ENCODE measurements at places on chromosomes 2 and 18. TPM values are rescaled to one million over a fixed set of nuclear protein-coding genes. Genes with fewer than 3 reads are reported as not detected.

DNA sequence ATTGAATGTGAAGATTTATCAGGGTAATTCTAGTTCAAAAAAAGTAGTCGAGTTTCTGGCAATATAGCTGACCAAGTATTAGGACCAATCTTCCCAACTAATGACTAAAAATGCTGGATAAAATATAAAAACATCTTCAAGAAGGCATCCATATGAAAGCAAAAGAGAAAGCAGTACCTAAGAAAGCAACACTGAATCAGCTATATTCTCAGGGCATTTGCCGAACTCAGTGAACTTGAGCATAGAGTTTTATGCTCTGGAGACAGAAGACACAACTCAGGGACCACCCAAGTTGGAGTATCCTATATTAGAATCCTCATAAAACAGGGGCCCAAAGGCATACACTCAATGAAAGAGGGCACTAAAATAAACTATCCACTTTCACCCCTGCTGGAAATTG lies 103.7 kb upstream of the HNRNPA3 start:
- no peak for DNase-seq

- DNase-seq = no peak
These were observed 68.8 kb downstream of the PTPRM start for GRCh38 chr18:7635948-7636347.

- no peak for DNase-seq
These were observed 53.5 kb upstream of the SMAD2 start for GRCh38 chr18:47983946-47984345.

GRCh38 chr2:180240774-180241173 lies 233.7 kb upstream of the CWC22 start:
- peak; percentile 51 for DNase-seq

DNA sequence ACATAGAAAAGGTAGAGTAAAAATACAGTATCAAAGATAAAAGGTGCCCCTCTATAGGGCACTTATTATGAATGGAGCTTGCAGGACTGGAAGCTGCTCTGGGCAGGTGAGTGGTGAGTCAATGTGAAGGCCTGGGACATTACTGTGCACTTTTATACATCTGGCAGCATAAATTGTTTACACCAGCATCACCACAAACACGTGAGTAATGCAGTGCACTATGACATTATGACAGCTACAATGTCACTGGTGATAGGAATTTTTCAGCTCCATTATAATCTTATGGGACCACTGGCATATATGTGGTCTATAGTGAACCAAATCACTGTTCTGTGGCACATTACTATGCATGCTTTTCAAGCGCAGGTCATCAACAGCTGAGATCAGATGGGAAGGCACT lies 48.1 kb downstream of the TPGS2 start:
- no peak for DNase-seq

- DNase-seq = no peak
These were observed 118.1 kb upstream of the MAP2 start for GRCh38 chr2:209305746-209306196.

- DNase-seq = no peak
These were observed 26.9 kb upstream of the GLS start for GRCh38 chr2:190853531-190854383.

- DNase-seq = peak; percentile 38
These were observed at the start of gene CXCR4 for GRCh38 chr2:136117909-136118818. Gene CXCR4, minus strand, starts transcription at chr2:136118149. Its CDS starts 89 bp downstream, at chr2:136118060.

DNA sequence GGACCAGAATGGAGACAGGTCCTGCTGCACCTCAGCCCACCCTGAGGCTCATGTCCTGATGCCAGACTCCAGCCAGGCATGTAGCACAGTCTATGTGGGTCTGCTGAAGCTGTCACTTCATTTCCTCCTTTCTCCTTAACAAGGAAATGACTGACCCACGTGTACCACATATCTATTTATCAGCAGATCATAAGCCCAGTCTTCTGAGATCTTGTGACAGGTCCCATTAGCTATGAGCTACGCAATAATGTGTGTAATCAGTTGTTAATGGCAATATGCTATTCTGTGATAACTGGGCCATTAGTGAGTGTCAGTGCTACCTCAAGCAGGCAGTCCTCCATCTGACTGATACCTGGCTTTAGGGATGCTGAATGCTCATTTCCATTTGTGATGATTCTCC lies 615.3 kb downstream of the BCL11A start:
- DNase-seq = no peak

- no peak for DNase-seq
These were observed 179.8 kb upstream of the TRIB2 start for GRCh38 chr2:12536976-12537375.

DNA sequence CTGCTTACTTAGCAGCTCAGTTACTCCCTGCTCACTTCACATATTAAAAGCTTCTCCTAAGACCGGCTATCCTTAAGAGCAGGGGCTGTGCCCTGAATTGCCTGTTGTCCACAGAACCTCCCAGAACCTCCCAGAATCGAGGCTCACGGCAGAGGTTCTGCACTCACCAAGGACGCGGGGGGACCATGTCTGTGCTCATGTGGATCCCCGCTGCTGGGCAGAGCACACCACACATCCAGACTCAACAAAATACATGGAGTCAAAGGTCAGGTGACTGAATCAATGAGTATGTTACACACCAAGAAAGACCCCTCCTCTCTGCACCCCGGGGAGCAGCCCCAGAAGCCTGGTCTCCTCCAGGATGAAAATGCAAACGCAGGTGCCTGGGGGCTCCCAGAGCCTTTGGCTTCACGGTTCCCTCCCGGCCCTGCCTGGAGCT lies 149.0 kb downstream of the MBP start:
- DNase-seq = no peak

DNA sequence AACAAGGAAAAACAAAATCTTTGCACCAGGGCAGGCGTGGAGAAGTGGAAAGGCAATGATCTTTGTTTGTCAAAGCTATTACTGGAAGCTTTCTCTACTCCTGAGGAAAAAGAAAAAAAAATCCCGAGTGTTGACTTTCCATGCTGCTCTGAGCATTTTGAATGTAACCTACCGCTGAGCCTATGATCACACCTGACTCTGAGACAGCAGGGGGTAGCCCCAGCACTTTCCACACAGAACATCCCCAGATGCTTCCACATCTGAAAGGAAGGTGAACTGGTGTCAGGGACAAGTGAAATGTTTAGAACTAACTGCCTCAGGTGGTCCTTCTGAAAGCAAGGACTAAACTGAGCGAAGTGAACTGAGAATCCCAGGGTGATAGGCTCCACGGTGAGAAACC lies 1315.1 kb upstream of the DDX18 start:
- DNase-seq = no peak

DNA sequence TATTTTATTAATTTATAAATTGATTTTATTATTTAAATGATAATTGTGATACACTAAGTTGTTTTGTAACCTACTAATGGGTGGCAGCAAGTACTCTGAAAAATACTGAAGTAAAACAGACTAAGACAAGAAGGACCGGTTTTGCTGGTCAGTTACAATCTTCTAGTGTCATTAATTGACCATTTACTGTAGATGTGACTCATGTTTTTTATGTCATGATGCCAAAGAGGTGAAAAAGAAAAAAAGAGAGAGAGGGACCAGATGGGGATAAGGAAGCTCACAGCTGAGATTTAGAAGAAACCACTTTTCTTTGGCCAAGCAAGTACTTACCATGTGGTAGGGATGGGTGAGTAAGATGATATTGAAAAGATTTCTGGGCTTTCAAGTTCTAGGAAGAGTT lies 955.8 kb upstream of the LRRTM1 start:
- peak; percentile 17 for DNase-seq

GRCh38 chr2:161994761-161995520 lies 79.1 kb downstream of the DPP4 start:
- no peak for DNase-seq

DNA sequence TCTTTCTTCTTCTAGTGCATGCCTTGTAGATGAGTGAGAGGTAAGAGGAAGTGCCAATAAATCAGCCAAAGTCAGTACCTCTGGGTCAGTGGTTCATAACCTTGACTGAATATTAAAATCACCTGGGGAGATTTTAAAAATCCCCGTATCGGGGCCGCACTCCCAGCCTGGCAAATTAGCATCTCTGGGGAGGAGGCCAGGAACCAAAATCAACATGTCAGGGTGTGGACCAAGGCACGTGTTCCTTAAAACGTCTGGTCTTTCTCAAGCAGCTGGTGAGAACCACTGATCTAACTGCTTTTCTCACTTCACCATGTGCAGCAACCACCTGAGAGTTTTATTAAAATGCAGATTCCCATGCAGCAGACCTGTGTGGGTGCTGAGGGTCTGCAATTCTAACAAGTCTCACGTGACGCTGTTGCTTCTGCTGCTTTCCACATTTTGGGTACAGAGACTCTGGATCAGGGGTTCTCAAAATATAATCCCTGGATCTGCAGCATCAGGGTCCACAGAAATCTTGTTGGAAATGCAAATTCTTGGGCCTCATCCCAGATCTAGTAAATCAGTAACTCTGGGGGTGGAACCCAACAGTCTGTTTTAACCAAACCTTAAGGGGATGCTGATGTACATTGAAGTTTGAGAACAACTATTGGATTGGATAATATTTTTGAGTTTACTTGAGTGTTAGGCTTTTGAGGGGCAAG lies 49.5 kb downstream of the CHST9 start:
- no peak for DNase-seq

DNA sequence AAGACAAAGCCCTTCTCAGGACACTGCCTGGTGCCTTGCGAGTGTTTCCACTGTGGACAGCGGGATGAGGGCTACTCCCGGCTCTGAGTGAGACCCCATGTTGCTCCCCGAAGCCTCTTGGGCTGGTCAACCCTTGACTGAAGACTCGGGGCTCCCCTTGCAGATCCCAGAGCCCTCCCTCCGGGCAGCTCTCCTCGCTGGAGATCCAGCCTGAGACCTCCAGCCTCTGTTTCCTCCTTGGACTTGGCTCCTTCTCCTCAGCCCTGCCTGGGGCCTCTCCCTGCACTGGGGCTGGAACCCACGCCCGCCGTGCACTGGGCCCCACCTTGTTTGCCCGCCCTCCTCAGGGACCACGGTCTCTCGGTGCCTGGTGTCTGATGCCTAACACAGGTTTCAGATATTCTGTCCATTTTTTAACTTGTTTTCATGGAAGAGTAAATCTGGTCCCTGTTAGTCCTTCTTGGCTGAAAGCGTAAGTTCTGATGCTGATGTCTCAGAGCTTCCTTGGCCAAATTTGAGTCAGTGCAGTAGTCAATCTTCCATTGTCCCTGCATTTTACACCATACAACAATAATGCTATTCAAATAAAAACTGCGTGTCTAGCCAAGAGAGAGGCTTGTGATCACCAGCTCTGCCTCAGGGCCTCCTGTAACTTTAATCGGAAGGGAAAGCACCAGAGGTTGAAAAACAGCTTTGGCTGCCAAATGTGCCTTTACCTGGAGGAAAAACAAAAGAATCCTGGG lies 139.3 kb upstream of the CTDP1 start:
- no peak for DNase-seq

GRCh38 chr2:10810202-10811161 lies 2.1 kb downstream of the PDIA6 start:
- DNase-seq = peak; percentile 14

DNA sequence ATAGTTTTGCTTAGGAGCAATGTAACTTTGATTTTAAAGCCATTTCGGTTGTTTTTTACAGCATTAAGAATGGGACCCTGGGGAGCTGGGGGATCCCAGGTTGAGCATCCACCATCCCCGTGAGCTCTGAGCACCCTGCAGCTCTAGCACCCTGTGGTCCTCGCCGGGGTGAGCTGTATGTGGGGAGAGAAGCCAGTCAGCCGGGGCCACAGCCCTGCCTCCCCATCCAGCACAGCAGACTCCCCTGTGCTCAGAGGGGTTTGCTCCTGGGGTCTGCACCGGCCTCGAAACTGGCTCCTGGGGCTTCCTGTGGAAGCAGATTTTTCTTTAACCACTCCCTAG lies 1.3 kb downstream of the COL6A3 start:
- no peak for DNase-seq

KIF5C gene
- total RNA-seq = 0.21 TPM

PPM1B gene
- total RNA-seq = 47.5 TPM

FOXI3 gene
- total RNA-seq = not detected

CHRNG gene
- not detected for total RNA-seq

TSPYL6 gene
- not detected for total RNA-seq

KLF7 gene
- total RNA-seq = 40.1 TPM

ZAP70 gene
- total RNA-seq = not detected

TMEM178A gene
- 0.66 TPM for total RNA-seq

MAL gene
- not detected for total RNA-seq

HS6ST1 gene
- 11.4 TPM for total RNA-seq

POTEI gene
- total RNA-seq = not detected
